Occipital lobe (tissue), 3 donors: ENCODE measurements at places on chromosomes 4 and X. TPM values are rescaled to one million over a fixed set of nuclear protein-coding genes. Genes with fewer than 3 reads are reported as not detected.

Gene CXCL10
- total RNA-seq: 0.78 TPM

DNA sequence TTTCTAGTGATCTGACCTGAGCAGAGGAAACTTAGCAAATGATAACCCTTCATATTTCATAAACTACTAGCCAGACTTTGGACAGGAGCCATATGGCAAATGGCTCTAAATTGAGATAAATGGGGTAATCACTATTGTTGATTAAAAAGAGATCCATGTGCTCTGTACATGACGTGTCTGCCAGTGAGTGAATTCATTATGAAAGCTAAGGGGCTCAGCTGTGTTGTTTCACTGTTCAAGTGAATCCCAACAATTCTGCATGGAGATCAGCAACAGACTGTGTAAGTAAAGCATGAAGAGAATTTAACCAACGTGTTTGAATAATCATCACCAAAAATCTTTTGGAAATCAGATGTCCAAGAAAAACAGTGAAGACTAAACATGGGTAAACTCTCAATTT, 9.5 kb upstream of the QRFPR start:
- no peak for DNase-seq

DNA sequence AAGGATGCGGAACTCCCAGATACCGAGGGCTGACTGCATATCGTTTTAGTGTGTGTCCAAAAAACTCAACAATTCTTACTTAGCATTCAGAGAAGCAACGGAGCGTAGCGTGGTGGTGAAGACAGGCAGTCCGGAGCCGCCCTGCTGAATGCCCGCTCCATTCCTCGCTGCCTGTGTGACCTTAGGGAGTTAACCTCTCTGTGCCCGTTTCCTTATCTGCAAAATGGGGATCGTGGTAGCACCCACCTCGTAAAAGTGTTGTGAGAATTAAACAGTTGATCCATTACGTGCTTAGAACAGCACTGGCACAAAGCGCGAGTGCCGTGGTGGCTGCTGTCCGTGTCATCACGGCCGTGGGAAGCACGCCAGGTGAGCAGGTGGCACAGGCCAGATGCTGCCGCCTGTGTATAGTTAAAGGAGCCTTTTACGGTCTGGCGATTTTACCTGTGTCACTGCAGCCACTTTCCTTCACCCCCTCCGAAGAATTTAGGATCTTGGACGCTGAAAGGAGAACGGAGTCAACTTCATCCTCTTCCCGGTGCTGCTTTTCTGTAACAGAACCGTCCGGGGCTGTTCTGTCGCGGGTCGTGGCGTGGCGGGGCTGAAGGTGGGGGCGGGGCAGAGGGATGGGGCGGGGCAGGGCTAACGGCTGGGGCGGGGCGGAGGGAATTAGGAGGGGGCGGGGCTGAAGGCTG, 885 bp downstream of the CCDC110 start:
- DNase-seq: peak; percentile 54

- DNase-seq: no peak
These were observed 37.7 kb upstream of the PGM2 start for GRCh38 chr4:37788819-37789218.

Gene ADGRG2
- total RNA-seq: 6.6 TPM

Gene SLC16A2
- total RNA-seq: 17.9 TPM

GRCh38 chrX:5730556-5730955, 498.1 kb downstream of the NLGN4X start:
- no peak for DNase-seq

Gene MAGEB1
- not detected for total RNA-seq

DNA sequence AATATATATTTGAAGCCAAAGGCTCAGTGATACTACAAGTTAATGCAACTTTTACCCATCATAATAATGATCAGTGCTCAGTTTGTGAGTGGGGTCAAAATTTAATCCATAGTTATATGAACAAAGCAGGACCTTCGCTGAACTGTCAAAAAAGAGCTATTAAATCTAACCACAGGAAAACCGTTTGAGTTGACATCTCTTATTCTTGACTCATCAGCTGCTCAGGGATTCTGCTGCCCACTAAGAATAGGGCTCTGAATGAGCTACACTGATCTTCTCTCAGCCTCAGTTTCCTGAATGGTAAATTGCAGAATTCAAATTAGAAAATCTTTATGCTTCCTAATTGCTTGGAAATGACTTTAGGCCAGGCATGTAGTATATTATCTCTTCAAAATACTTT, 44.9 kb upstream of the NAP1L5 start:
- DNase-seq: no peak

DNA sequence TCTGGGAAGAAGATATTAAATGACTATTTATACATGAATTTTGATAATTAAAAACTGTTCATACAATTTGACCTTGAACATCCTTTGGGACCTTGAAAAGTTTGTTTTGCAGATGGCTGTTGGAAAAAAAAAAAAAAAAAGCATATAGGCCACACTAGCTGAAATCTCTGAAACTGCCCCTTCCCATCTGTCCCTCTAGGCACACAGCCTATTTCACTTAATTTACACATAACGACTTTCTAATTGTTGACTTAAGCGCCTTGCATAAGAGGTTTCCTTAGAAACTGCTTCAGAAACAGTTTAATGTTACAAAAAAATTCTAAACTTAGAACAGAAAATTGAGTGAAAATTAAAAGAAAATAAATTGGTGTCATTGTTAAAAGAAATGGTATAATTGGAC, 131.0 kb downstream of the COX18 start:
- no peak for DNase-seq

DNA sequence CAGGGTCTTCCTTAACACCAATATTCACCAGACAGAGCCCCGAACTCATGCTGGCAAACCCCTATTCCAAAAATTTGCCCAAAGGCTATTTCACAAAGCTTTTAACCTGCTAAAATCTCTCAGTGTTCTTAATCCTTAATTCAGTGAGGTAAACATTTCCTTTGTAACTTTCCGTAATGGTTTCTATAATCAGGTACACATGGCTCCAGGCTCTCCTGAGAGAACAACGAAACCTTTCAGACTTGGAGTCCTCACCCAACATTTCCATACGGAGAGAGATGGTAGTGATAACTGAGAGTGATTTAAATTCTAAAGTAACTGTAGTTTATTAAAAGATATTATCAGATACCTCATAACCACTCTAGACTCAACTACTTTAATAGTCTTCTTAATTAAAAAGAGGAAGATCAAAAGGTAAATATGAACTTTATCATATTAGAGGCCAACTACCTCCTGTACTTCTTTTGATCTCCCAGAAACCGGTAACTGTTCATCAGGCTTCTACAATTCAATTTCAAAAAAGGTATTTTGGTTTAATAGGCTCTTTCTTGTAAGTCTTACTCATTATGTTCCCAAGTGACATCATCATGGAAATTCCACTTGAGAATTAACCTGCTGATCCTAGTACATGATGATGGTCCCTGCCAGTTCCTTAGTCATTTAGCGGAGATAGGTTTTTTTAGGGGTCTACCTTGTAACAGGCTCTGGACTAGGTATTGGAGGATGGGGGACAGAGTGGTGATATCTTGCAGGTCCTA, 91.4 kb upstream of the UCP1 start:
- DNase-seq: no peak

GRCh38 chr4:119130365-119131065, 5.1 kb upstream of the MYOZ2 start:
- no peak for DNase-seq

- no peak for DNase-seq
These were observed 123.3 kb downstream of the EPHA5 start for GRCh38 chr4:65546882-65547416.
